ENCODE measurements at places on chromosomes 3 and 15.

GRCh38 chr3:89059211-89059925 lies 48.1 kb upstream of the EPHA3 start:
- no peaks in the 10 kb centered on the region for H3K4me1 ChIP-seq
- no peak overlapping the region for H3K27ac ChIP-seq
- no peak for DNase-seq
- H3K36me3 ChIP-seq: no peaks in the 10 kb centered on the region
- H3K27me3 ChIP-seq: no peaks in the 10 kb centered on the region
- H3K4me3 ChIP-seq: no peak overlapping the region

- no peak for DNase-seq
- H3K27ac ChIP-seq: no peak overlapping the region
- H3K4me1 ChIP-seq: no peaks in the 10 kb centered on the region
These were observed 44.2 kb upstream of the ATG7 start for GRCh38 chr3:11228041-11228440.

- no peak overlapping the region for H3K4me3 ChIP-seq
- H3K36me3 ChIP-seq: no peaks in the 10 kb centered on the region
- H3K27ac ChIP-seq: no peak overlapping the region
These were observed 196.3 kb upstream of the FEZF2 start for GRCh38 chr3:62569609-62570008.

DNA sequence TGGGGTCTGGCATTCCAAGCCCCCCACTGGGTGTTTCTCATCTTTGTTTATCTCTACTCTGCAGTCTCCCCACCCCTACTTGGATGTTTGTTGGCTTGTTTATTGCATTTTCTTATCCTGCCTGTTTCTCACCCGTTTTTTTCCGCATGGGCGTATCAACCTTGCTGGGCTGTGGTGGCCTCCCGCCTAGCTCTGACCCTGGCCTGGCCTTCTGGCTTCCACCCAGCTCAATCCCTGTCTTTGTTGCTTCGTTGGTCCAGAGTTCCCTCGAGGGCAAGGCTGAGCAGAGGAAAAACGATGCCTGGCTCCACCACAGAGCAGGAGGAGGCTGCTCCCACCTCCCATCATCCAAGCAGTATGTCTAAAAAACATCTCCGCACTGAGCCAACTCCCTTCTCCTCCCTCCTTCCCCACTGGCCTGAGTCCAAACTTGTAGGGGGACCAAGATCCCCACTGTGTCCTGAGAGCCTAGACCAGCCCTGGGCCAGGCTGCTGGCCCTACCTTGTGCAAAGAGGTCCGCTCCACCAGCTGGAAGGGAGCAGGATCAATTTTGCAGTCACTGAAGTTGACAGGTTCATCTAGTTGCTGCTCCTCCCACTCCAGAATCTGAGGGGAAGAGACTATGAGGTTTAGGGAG lies 9.8 kb downstream of the CLCN2 start:
- H3K27ac ChIP-seq: no peak overlapping the region
- peaks cover 10% of the 10 kb centered on the region for H3K4me1 ChIP-seq
- no peaks in the 10 kb centered on the region for H3K36me3 ChIP-seq
- no peaks in the 10 kb centered on the region for H3K27me3 ChIP-seq

- H3K36me3 ChIP-seq: no peaks in the 10 kb centered on the region
- no peak for DNase-seq
- no peaks in the 10 kb centered on the region for H3K4me1 ChIP-seq
- H3K27me3 ChIP-seq: no peaks in the 10 kb centered on the region
These were observed 25.9 kb upstream of the UACA start for GRCh38 chr15:70789213-70789612.

DNA sequence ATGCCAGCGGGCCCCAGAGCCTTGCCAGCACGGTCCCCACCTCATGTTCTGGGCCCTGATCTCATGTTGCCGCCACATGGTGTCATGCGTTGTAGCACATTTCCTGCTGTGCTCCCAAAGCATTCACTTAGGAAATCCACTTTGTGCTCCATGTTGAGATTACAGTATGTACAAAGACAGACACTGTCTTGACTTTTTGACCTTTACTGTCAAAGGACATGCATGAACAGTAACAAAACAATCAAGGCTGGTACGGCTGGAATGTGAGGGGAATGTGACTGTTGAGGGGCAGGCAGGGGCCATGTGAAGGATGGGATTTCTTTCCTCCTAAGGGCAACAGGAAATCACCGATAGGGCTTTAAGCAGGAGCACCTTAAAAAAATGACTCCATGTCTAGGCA lies 53.3 kb upstream of the RPL32 start:
- H3K27ac ChIP-seq: no peak overlapping the region
- peaks cover 9% of the 10 kb centered on the region for H3K36me3 ChIP-seq
- H3K4me1 ChIP-seq: peaks cover 7% of the 10 kb centered on the region
- no peak overlapping the region for H3K4me3 ChIP-seq

- DNase-seq: no peak
- no peak overlapping the region for H3K27ac ChIP-seq
- no peak overlapping the region for H3K4me3 ChIP-seq
- H3K27me3 ChIP-seq: no peaks in the 10 kb centered on the region
These were observed 407.1 kb upstream of the KCNMB2 start for GRCh38 chr3:178129109-178129508.

DNA sequence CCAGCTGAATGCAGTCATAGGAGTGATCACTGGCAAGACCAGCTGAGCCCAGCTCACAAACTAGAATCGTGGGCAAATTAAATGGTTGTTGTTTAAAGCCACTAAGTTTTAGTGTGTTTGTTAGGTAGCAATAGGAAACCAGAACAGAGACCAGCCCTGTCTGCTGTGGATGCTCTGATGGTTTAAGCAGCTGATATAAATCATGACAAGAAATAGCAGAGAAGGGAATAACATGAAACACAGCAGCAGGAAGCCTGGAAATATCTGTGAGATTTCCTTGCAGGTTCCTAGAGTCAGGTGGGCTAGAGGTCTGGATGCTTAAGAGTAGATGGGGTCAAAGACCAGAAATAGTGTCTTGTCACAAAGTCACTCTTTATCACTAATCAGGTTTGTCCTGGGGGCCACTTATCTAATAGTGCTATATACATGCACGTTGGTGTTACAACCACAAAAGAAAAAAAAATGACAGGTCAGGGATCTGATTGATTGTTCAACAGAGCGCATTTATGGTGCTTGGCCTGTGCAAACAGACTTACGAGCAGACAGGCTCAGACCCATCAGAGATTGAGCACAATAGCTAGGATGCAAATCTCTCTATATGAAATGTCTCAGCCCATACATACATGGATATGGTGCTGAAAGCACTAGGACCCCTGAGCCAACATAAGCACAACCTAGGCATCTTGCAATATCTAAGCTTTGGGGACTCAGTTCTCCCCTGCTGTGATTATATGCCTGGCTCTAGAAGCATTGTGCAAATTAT lies 967.7 kb downstream of the AGBL1 start:
- no peak for DNase-seq
- no peaks in the 10 kb centered on the region for H3K4me1 ChIP-seq
- no peak overlapping the region for H3K27ac ChIP-seq
- H3K27me3 ChIP-seq: no peaks in the 10 kb centered on the region
- no peaks in the 10 kb centered on the region for H3K36me3 ChIP-seq

DNA sequence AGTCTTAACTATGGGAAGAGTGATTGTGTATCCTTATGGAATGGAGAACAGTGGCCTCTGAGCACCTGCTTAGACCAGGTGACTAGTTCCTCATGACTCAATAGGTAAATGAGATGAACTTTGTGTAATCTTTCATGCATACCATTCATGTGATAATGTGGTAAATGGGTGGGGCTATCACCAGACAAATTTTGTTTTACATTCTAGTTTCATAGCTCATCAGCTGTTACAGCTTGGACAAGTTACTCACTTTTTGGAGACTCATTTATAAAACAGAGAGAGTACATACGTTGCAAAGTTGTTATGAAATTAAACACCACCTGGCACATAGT lies 103.7 kb upstream of the TGFBR2 start:
- H3K27ac ChIP-seq: no peak overlapping the region
- H3K36me3 ChIP-seq: no peaks in the 10 kb centered on the region
- DNase-seq: no peak
- H3K4me3 ChIP-seq: no peak overlapping the region

DNA sequence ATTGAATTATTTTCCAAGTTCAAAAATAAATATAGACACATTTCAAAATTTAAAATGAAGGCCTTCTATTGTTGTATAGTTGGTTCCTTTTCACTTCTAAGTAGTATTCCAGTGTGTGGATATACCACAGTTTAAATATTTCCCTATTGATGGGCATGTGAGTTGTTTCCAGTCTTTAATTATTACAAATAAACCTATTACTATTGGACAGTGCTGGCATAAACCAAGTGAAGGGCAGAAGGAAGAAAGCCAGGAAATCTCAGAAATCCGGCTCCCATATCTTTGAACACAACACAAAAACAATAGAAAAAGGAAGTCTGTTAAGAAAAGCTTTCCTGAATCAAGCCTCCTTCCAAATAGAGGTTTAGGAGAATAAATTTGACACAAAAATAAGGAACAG lies 26.1 kb downstream of the GOLGB1 start:
- peaks cover 3% of the 10 kb centered on the region for H3K4me1 ChIP-seq
- H3K27me3 ChIP-seq: no peaks in the 10 kb centered on the region
- no peak overlapping the region for H3K4me3 ChIP-seq
- H3K27ac ChIP-seq: no peak overlapping the region
